ENCODE measurements at places on chromosomes 6 and 20.

GRCh38 chr6:145819994-145820393 is 5.4 kb upstream of the FBXO30 start:
- no peak for DNase-seq

- no peak for DNase-seq
Measured at GRCh38 chr6:158461954-158462353, 97.9 kb upstream of the TMEM181 start.

DNA sequence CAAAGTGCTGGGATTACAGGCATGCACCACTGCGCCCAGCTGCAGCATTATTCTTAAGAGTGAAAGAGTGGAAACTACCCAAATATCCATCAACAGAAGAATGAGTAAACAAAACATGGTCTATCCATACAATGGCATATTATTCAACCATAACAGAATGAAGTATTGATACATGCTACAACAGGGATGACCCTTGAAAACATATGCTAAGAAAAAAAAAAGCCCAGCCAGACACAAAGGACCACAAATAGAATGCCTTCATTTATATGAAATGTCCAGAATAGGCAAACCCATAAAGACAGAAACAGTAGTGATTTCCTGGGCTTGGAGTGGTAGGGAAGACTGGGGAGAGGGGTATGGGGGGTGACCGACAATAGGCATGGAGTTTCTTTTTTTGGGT is 7.1 kb downstream of the TUBB2B start:
- no peak for DNase-seq

DNA sequence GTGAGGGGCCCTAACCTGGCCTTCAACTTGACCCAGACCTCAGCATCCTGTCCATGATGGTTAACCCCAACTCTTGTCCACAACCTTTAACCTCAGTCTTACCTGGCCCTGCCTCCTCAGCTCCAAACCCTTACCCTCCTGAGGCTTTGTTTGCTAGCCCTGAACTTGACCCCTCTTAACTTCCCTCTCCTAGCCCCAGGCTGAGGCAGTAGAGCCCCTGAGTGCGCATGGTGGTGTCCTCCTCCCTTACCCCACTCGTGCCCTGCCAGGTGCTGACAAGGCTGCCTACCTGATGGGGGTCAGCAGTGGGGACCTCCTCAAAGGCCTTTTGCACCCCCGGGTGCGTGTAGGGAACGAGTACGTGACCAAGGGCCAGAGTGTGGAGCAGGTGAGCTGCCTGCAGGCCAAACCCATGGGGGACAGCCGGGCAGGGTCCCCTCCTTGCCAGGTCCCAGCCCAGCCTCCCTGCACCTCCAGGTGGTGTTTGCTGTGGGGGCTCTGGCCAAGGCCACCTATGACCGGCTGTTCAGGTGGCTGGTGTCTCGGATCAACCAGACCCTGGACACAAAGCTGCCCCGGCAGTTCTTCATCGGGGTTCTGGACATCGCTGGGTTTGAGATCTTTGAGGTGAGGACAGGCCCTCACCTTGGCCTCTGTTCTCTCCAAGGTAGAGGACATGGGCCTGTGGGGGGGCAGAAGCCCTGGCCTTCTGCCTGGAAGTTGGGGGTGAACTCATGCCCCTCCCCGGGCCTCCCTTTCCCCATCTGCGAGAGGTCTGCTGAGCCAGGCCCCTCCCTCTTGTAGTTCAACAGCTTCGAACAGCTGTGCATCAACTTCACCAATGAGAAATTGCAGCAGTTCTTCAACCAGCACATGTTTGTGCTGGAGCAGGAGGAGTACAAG is 31.9 kb downstream of the MYH7B start:
- DNase-seq, result no peak

DNA sequence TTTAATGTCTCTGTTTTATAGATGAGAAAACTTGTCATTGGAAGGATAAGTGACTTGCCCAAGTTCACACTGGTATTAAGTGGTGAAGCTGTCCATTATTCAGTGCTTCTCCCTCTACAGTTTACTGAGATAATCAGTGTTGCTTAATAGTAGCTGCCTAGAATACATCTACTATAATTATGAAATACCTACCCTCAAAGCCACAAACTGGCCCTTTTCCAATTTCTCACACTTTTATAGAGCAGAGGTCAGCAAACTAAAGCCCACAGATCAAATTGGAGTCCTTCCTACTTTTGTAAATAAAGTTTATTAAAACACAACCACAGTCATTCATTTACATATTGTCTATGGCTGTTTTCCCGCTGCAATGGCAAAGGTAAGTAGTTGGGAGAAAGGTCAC is 73.5 kb downstream of the EYS start:
- no peak for DNase-seq

GRCh38 chr6:85405853-85406198 is 44.1 kb upstream of the NT5E start:
- DNase-seq, result no peak

DNA sequence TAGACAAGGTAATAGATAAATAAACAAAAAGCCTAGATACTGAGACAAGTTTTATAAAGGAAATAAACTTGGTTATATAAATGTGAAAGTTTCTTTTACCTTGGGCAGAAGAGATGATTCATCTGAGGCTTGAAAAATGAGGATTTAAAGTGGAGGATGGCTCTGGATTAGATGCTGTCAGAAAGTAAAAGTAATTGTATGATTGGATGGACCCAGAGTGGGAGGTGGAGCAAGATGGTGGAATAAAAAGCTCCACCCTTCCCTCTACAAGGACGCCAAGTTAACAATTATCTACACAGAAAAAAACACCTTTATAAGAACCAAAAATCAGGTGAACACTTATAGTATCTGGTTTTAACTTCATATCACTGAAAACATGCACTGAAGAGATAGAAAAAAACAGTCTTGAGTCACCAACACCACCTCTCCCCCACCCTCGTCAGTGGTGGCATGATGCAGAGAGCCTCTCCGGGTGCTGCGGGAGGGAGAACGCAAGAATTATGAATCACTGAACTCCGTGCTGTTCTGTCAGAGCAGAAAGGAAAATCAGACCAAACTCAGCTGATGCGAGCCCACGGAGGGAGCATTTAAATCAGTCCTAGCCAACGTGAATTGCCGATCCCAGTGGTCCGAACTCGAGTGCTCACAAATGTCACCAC is 84.7 kb upstream of the GJE1 start:
- no peak for DNase-seq

DNA sequence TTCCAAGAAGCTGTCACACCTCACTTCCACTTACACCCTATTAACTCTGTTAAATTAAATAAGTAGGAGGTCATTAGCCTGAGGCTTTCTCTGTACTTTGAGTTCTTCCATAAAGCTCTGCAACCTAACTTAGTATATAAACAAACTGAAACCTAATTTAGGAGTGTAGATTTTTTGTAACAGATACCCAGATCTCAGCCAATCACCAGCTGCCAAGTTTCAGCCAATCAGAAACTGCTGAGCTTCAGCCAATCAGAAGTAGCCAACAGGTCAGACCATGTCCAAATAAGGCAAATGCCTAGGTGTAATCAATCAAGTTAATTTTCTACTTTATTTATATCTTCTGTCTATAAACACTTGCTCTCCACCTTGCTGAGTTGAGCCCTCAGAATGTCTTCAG is 142.7 kb upstream of the SULF2 start:
- no peak for DNase-seq
